ENCODE measurements at places on chromosomes 1 and 21.

DNA sequence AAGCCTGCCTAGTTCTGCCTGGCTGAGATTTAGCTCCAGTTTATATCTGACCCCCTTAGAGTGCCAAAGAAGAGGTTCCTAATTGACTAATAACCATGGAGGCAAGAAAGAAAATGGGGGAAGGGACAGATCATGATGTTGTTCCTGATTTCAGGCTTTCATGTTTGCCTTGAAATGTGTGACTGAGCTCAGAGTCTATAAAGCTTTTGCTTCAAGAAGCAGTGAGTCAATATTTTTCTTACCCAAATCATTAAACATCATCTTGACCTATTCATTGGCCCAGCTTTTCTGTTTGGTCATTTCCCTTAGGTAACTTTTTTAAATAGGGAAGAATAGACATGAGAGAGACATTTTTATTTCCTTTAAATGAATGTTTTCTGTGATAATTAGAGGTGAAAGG, 55.9 kb downstream of the HHAT start:
- DNase-seq: no peak

GRCh38 chr1:154219541-154219940, 1.2 kb upstream of the UBAP2L start:
- DNase-seq: no peak

GRCh38 chr1:99216956-99217355, 47.3 kb upstream of the PLPPR4 start:
- no peak for DNase-seq

DNA sequence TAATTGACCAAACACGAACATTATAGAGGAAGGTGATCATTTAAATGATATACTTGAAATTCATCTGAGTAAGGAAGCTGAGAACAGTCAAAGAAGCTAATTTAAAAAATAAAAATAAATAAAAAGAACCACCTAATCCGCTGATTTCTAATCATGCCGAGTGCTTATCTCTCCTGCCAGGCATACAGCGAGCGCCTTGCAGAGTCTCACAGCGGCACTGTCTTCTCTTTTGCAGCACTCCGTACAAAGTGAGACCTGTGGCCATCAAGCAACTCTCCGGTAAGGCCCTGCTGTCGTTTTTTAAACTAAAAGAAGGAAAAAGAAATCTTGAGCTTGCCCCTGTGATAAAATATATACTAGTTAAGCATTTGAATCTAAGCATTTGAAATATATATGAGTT, 45.3 kb downstream of the PDE9A start:
- DNase-seq: no peak

DNA sequence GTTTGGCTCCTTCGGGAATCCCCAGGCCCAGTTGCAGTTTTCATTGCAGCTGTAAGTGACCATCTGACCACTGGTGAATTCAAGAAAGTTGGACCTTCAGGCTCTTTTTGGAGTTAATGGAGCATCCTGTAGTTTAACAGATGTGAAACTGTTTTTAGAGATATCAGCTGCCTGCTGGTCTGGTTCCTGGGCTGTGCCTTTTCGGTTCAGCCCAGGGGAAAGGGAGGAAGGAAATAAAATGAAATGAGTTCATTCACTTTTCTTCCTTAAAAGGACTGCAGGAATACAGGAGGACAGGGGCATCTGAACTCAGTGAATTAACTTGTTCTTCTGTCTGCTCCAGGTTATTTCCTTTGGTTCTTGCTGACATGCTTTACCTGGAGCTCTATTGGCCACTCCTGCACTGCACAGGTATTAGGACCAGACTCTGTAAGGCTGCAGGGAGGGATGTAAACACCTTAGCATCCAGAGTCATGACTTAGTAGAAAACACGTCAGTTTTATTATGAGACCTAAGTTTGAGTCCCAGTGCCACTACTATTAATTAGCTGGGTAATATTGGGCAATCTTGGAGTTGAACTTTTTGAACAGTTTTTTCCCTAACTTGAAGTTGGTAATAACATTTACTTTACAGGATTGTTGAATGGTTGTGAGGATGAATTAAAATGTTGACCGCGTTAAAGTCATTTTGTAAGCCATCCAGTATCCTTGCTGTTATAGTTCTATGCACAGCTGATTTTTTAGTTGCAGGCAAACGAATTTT, 83.6 kb downstream of the LRRC8D start:
- no peak for DNase-seq

Data from stimulated activated CD8-positive, alpha-beta memory T cell treated with anti-CD3 and anti-CD28 coated beads, Interleukin-7, amount 100 ng/mL, for 4 hours (primary cell).